ENCODE measurements at places on chromosomes 12 and 14. TPM values are rescaled to one million over a fixed set of nuclear protein-coding genes. Genes with fewer than 3 reads are reported as not detected.

KIF5A gene
- not detected for polyA plus RNA-seq

CDK4 gene
- 133 TPM for polyA plus RNA-seq

IFI27L2 gene
- 12.7 TPM for polyA plus RNA-seq

MYF6 gene
- 119 TPM for polyA plus RNA-seq

OR6C3 gene
- not detected for polyA plus RNA-seq

ISM2 gene
- 0.10 TPM for polyA plus RNA-seq

GRIP1 gene
- 0.89 TPM for polyA plus RNA-seq

SERPINA1 gene
- 0.61 TPM for polyA plus RNA-seq

TMEM229B gene
- polyA plus RNA-seq = 0.31 TPM

FAM186B gene
- polyA plus RNA-seq = 2.7 TPM

NEMF gene
- 38.2 TPM for polyA plus RNA-seq

TPPP2 gene
- polyA plus RNA-seq = 0.72 TPM

Data from hindlimb muscle (tissue), 1 donor.